ENCODE measurements at places on chromosomes 7 and 10. TPM values are rescaled to one million over a fixed set of nuclear protein-coding genes. Genes with fewer than 3 reads are reported as not detected.

The TUBAL3 gene
- total RNA-seq: not detected

The ZNF716 gene
- total RNA-seq: not detected

The CDC14C gene
- not detected for total RNA-seq

The VAX1 gene
- total RNA-seq: not detected

- no peak for DNase-seq
These were observed 984 bp upstream of the IKZF1 start for GRCh38 chr7:50303335-50304128.

- no peak for DNase-seq
These were observed 18.7 kb upstream of the PPP2R2D start for GRCh38 chr10:131882151-131882550.

DNA sequence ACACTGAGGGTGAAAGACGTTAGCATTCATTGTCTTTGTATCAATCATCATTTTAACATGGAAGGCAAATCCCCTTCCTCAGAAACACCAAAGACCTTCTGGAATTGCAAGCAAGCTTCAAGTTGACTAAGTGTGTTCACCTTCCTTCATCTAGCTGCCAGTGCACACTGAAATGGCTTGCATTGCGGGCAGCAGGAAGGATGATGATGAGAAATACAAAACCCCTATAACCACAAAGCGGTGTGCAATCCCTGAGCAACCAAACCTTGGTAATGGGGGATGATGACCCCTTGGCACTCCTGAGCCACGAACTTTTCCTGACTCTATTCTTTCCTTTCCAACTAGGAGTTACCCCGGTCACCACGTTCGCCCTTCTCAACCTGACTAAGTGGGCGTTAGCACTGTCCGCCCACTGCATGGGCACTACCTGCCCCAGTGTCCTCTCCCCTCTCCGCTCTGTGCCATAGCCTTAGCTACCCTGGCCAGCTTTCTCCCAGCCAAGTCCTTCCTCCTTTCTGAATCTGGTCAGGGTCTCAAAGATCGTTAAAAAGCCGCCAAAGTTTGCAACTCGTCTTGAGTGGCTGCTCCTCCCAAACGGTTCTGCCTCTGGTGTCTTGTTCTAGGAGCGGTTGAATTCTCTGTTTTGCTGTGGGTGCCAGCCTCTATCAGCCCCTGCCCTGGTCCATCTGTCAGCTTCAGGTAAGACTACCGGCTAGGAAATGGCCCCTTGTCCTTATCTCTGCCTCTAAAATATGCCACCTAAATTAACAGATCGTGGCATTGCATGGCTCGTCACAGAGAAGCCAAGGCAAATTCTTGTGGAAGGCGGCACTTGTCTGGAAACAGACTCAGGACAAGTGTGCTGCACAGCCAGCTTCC, 586 bp upstream of the AOC1 start:
- peak; percentile 27 for DNase-seq

GRCh38 chr7:125495997-125496396, 566.4 kb upstream of the POT1 start:
- no peak for DNase-seq

- DNase-seq: no peak
These were observed 60.7 kb upstream of the NRP1 start for GRCh38 chr10:33395201-33395600.

- no peak for DNase-seq
These were observed 23.6 kb downstream of the BEND7 start for GRCh38 chr10:13505052-13505680.

- peak; percentile 98 for DNase-seq
These were observed at the start of gene IPMK for GRCh38 chr10:58267713-58268453. TSS of gene IPMK (minus strand) at chr10:58267894. CDS start at chr10:58267611, 283 bp downstream.

GRCh38 chr10:17212802-17213221, 11.3 kb upstream of the TRDMT1 start:
- DNase-seq: no peak

DNA sequence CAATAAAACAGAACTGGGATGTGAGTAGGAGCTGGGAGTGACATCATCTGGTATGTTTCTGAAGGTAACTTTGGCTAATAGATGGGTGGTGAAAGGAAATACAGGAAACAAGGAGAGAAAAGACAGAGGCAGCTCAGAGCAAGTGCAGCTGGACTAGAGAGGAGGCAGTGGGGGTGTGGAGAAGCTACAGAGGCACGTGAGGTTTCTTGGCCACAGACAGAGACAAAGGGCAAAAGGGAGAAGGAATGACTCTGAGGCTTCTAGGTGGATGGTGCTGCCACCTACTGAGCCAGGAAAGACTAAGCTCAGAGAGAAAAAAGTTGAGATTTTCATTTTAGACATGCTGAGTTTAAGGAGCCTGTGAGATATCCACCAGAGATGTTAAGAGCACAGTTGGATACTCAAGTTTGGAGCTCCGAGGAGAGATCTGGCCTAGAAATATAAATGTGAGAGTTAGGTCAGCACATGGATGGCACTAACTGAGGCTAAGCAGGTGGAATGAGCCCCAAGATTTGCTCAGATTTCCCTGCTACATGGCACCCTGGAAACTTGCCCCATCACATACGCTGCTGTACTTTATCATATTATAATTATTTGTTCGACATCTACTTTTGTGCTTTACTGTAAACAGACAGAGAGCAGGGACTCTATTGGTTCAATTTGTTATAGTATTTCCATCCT, 293.0 kb upstream of the IMMP2L start:
- no peak for DNase-seq

Measured in vagina (tissue), 2 donors.